ENCODE measurements at places on chromosomes 2 and 18.

DNA sequence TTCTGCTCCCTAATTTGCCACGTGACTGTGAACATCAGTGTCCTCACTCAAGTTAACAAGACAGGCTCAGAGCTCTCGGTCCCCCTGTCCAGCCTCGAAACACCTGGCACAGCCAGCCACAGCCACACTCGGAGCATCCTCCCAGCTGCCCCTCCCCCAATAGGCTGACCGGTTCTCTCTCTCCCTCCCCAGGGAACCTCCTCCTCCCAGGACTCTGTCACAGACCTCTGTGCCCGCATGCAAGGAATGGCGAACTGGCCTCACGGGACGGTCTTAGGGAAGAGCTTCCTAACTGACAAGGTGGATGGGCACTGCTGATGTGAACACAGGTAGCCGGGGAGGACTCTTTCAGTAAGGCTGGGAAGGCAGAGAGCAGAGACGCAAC is 18.8 kb downstream of the CYP26B1 start:
- no peak for DNase-seq

DNA sequence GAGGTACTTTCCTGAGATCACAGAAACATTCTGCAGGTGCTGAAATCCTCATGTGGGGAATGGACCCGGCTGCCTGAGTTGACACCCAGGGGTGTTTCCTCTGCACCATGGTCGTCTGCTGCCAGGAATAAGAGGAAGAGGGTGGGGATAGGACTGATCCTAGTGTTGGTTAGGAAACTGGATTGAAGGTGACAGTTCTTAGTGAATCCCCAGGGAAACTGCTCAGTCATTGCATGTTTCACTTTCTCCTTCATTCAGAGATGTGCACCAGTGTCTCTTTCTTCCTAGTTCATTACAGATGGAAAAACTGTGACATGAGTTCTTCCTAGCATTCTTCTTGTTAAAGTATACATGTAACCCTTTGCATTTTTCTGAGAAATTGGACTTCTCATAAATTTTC is 294.3 kb downstream of the PTGR3 start:
- no peak for DNase-seq

GRCh38 chr2:105796131-105796638 is 51.5 kb downstream of the NCK2 start:
- no peak for DNase-seq

GRCh38 chr18:55587418-55588110 is 428 bp downstream of the TCF4 start:
- DNase-seq = peak; percentile 65

- DNase-seq = no peak
Measured at GRCh38 chr18:770583-770961, 41.5 kb downstream of the YES1 start.

GRCh38 chr18:36294031-36294430 is 3.5 kb upstream of the FHOD3 start:
- DNase-seq = peak; percentile 63

DNA sequence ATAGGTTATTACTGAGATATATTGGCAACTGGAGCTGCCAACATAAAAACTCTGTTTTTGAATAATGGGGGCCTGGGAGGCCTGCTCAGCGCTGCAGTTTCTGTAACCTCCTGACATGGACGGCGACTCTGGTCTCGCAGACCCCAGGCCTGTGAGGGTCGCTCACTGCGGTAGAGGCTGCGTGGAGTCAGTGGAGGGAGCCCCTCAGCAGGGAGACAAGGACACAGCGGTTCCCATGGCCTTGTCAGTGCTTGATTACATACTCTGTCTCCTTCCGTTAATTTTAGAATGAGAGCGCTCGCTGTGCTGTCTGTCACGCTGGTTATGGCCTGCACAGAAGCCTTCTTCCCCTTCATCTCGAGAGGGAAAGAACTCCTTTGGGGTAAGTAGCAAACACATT is 858 bp downstream of the TPO start:
- DNase-seq = no peak

GRCh38 chr2:101946372-101947039 is 45.3 kb upstream of the IL1R2 start:
- no peak for DNase-seq

- no peak for DNase-seq
Measured at GRCh38 chr2:21500401-21500945, 376.7 kb downstream of the TDRD15 start.

- DNase-seq = no peak
Measured at GRCh38 chr2:88090446-88091283, 23.0 kb downstream of the SMYD1 start.

DNA sequence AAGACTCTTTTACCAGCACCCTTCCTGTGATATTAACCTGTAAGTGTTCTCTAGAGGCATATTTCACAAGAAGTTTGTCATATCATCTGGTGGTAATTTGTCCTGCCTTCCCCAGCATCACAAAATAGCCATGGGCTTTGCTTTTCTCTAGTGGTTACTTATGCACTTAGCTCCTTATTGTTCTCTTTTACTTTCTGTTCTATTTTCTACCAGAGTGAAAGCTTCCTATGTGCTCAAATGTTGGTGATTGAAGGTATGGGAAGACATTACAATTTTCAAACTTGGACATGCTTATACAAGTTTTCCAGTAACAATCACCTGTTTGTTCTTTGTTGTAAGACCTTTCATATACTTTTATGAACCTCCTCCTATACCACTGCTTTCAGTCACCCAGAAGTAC is 87.0 kb upstream of the KCNH7 start:
- DNase-seq = no peak

GRCh38 chr2:225272173-225272572 is 127.3 kb upstream of the NYAP2 start:
- DNase-seq = no peak

DNA sequence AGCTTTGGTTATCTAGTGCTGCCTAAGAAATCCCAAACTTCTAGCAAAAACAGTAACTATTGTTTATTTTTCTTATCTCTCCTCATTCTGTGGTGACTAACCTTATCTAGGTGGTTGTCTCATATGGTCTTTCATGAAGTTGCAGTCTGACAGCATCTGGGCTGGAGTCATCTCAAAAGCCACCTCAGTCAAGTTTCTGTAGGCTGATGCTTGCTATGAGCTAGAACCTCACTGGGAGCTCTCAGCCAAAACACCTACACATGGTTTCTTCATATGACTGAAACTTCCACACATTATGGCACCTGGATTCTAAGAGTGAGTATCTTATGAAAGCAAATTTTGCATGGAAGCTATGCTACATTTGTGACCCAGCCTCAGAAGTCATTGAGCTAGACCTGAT is 596.4 kb upstream of the VRK2 start:
- DNase-seq = no peak

DNA sequence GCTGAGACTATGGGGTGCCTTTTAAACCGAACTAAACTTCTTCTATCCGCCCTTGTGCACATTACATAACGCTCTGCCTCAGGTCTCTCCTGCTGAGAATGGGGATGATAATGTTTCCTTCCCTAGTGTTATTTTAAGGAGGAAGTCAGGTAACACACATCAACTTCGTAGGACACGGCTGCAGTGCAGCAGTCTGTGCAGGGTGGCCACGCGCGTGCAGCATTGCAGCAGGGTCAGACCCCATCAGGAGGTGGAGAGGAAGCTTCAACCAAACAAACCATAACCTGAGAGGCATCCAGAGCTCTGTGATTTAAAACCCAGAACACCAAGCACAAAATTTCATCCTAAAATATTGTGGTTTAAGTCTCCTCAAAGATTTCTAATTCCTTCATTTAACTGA is 50.6 kb downstream of the MYT1L start:
- no peak for DNase-seq

- DNase-seq = no peak
Measured at GRCh38 chr2:46377101-46377581, 79.9 kb downstream of the EPAS1 start.

DNA sequence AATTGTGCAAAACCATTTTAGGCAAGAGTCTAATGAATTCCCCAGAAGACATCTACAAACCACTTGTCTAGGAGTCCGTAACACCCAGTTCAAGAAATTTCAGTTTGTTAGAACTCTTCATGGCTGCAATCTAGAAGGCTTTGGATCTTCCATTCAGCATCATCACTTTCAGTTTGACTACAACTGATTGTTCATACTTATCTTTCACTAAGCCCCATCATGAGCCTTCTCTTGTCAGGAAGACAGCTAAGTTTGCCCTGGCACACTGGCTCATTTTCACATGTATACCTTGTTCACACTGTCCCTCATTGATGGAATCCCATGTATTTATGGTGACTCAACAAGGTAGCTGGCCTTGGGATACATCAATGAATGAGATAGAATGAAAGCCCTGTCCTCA is 898.4 kb upstream of the CELF4 start:
- no peak for DNase-seq

DNA sequence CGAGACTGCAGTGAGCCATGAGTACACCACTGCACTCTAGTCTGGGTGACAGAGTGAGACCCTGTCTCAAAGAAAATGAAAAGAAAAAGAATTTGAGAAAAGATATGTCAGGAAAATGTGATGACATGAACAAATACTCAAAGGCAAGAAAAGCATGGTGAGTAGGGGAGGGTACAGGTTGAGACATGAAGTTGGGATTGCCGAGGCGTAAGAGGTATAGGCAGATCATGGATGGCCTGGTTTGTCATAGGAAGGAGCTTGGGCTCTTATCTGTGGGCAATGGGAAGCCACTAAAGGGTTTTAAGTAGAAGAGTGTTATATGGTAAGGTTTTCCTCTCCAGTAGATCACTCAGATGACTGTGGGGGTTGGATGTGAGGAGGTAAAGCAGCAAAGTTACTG is 32.3 kb downstream of the SPAST start:
- no peak for DNase-seq

DNA sequence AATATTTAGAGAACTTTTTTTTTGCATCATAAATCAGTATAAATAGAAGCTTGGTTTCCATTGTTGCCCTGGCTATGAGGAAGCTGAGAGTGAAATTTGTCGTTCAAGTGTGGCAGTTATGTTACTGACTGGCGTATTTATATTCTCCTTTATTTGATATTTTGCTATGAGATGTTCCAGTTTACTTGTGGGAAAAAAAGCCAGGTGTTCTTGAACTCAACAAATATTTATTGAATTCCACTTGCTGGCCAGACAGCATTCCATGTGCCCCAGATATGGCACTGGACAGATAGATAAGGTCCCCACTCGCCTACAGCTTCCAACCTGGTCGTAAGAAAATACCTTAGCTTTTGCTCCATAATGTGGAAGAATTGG is 44.7 kb downstream of the NEDD4L start:
- DNase-seq = no peak

DNA sequence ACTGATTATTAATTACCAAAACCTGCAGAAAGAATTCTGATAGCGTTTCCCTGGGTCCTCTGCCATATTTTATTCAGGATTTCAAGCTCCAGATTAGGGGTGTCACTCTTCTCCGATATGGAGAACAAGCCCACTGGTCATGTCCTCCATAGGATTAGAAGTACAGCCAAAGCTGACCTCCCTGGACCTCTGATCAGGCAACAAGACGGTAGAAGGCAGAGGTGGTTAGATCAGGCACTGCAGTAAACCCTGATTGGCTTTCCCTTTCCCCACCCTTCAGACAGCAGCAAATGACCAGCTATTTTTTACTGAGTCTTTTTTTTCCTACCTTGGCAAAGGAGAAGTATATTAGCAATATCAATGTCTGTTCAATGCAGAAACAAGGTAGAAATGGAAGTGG is 37.7 kb downstream of the SPC25 start:
- DNase-seq = no peak

DNA sequence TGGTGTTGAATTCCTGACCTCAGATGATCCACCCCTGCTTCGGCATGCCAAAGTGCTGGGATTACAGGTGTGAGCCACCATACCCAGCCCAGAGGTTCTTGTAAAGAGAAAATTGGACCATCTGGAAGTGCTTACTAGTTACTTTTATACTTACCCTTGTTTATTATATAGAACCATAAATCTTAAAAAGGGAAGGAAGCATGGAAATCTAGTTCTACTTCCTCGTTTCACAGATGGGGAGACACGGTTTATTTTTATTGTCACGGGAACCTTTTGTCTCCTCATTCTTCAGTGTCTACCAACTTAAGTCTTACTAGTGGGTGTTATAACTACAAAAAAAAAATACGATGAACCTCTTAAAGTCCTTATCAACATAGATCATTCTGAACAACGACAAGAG is 45.8 kb upstream of the PDK1 start:
- no peak for DNase-seq

GRCh38 chr2:24768601-24769000 is 24.6 kb downstream of the PTRHD1 start:
- DNase-seq = no peak

GRCh38 chr2:157259386-157259785 is 1.9 kb downstream of the GALNT5 start:
- no peak for DNase-seq

GRCh38 chr18:11885278-11885947 is 22.7 kb downstream of the MPPE1 start:
- no peak for DNase-seq

GRCh38 chr2:1811258-1811970 is 67.1 kb upstream of the PXDN start:
- no peak for DNase-seq

DNA sequence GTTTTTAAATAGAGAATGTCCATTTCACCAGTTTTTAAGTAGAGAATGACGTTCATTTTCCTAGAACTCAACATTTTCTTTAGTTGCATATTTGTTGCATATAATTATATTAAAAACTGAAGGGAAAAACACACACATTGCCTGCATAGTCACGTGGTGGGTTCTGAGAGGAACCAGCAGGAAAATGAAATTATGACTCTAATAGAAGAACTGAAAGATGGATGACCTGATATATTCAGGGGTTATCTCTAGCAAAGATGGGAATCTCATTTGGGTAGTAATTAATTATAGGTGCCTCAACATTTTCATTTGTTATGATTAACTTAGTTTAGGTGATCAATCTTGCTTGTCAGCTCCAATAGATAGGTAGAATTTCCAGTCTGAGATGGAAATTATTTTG is 288.3 kb downstream of the TRIB2 start:
- DNase-seq = no peak

Data from fibroblast of skin of right quadriceps (primary cell).